ENCODE measurements at places on chromosomes 3 and 15.

- no peak for DNase-seq
Observed at GRCh38 chr3:64063207-64063982, 40.1 kb upstream of the PSMD6 start.

- DNase-seq, result no peak
Observed at GRCh38 chr3:172057624-172058327, 18.4 kb downstream of the FNDC3B start.

DNA sequence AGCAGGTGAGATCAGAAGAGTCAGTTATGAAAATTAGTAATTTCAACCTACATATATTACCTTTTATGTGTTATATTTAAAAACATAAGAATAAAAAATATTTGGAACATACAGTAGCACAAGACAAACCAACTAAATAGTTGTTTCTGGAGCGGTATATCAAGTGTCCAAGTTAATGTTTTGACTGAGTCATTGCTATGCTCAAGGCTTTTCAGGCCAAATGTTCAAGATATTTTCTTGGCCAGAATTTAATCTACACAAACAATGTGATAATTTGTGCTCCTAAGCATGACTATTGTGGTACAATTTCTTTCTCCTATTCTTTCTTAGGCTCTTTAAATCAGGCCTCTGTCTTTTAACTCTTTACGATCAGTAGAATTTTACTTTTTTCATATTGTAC, 412.4 kb downstream of the RAP2B start:
- no peak for DNase-seq

DNA sequence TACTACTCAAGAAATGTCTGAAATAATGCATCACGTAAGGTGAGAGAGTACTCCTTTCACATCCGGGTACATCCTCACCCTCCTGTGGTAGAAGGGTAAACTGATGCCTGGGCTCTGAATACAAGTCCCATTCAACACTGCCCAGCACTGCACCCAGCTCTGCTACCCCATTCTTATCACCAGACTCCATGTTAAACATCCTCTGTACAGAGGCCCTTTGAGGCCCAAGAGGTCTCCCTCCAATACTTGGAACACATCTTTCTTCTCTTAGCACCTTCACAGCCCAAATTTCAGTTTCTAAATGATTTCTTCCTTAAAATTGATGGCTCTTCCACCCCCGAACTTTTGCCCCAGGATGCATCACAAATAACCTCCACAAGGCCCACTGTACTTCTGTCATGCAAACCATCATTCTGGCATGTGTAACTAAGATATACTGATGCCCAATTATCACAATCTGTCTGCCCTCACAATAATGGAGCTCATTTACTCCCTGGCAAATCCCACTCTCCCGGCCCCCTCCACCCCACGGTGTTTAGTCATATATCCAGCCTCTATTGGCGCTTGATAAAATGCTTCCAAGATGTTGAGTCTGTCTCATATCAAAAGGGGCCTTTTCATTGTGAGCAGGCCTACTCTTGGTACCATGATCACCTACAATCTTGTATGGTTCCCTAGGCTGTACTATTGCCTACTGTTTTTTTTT, 12.6 kb upstream of the GPX1 start:
- no peak for DNase-seq

- no peak for DNase-seq
Observed at GRCh38 chr3:134822090-134822489, 27.0 kb downstream of the EPHB1 start.

- DNase-seq, result no peak
Observed at GRCh38 chr15:83364501-83364900, 80.0 kb upstream of the BNC1 start.

DNA sequence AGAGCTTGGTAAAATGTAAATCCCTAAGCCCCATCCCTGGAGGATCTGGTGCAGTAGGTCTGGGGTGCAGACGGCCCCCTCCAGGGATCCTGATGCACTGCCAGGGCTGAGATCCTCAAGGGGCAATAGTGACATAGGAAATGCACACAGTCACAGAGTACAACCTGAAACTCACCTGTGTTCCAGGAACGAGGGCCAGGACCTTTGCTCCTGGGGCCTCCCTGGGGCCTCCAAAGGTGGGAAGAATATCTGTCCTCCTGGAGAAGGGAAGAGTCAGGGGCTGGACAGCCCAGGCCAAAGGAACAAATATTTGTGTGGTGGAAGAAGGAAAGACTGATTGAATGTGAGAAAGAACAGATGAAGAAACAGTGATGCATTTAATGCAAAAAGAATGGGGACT, 9.5 kb downstream of the SSUH2 start:
- DNase-seq, result no peak

DNA sequence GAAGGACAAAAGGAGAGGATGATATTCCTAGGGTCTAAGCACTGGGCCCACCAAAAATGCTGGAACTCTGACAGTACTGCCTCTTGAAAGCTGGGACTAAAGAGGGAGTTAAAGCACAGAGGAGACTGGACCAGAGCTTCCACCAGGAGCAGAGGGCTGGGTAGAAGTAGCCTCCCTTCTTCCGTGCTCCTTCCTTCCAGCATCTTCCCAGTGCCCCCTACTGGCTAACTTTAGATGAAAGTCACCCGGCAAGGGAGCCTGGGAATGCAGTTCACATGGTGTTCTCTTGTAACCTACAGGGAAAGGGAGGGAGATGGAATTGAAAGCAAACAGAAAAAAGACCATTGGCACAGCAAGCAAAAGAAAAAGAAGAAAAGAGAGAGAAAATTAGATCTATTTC, 106.1 kb upstream of the COL8A1 start:
- DNase-seq, result no peak

DNA sequence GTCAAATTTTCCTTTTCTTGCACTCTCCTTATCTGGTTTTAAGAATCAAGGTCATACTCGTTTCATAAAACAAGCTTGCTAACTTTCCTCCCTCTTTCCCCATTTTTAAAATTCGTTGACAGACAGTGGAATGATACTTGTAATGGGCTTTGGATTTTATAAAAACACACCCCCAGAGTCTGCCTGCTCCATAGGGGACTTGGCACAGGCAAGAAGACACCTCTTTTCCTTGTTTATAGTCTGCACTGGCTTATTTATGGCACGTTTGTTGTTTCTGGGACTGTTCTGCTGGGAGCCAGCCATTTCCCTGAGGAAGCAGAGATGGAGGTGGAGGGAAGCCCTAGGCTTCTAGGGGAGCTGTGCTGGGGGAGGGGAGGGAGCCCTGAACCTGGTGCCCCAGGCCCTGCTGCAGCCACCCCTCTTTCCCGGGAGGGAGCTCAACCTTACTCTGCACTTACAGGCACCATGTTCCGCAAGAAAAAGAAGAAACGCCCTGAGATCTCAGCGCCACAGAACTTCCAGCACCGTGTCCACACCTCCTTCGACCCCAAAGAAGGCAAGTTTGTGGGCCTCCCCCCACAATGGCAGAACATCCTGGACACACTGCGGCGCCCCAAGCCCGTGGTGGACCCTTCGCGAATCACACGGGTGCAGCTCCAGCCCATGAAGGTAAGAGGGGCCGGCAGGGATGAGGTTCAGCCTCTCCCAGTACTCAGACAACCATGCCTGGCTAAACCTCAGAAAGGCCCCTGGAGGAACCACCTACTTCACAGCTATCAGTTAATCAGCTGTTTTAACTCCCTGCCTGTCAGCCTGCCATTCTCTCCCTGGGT, 18.3 kb downstream of the ANKRD63 start:
- no peak for DNase-seq

DNA sequence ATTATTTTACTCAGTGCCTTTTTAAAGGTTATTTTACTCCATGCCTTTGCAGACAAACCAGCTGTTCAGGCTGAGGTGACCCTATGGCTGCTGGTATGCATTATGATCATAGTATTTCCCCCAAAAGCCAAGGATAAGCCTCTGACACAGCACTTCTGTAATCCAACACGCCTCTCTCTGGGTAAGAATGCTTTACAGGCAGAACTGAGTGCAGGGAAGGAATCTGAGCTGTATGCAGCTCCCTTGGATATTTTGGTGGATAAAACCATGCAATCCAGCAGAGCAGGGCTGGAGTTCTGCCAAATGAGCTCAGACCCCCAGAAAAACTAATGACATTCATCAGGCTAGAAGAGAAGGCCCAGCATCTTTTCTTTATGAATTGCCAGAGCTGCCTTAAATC, 11.7 kb upstream of the MAP1A start:
- no peak for DNase-seq

- no peak for DNase-seq
Observed at GRCh38 chr15:80163217-80163616, 10.4 kb downstream of the FAH start.

DNA sequence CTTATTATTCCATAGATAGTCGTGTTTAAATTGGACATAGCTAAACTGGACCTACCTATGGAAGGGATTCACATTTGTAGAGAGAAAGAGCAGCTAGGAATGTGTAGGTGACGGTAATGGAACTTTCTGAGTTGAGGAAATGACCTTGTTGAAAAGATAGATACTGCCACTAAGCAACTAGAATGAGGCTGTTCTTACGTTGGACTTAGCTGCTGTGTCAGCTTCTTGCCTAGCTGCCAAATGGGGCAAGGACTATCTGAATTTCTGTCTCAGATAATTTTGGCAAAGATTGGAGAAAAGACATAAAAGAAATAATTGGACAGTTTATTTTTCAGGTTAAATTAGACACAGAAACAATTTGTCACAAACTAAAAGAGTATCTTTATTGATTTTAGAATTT, 68.8 kb downstream of the MEF2A start:
- DNase-seq, result no peak

DNA sequence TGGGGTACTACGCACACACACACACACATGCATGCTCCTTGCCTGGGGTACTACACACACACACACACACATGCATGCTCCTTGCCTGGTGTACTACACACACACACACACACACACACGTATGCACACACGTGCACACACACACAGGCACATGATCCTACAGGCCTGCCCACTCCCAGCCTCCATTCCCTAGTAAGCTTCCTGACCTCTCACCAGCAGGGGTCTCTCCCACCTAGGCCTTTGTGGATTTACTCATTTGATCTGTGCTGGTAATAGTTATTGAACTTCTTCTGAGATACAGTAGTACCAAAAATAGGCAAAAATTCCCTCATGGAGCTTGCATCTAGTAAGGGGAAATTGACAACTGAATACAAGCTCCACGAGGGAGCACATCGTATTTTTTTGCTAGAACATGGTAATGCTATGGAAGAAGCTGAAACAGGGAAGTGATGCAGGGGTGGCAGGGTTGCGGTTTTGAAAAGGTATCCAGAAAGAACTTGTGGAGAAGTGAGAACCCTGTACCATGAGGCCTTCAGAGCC, 19.1 kb downstream of the TTC21A start:
- no peak for DNase-seq
